ENCODE measurements at places on chromosomes 5 and 9. TPM values are rescaled to one million over a fixed set of nuclear protein-coding genes. Genes with fewer than 3 reads are reported as not detected.

- peak overlapping the region; percentile 97 for H3K27ac ChIP-seq
- DNase-seq = no peak
- H3K4me1 ChIP-seq = peaks cover 90% of the 10 kb centered on the region
- no peaks in the 10 kb centered on the region for H3K27me3 ChIP-seq
- peak overlapping the region; percentile 74 for H3K4me3 ChIP-seq
- peaks cover 40% of the 10 kb centered on the region for H3K36me3 ChIP-seq
Measured at GRCh38 chr5:119339965-119340364, 15.9 kb upstream of the TNFAIP8 start.

CDK5RAP2 gene
- 51.7 TPM for total RNA-seq

- no peaks in the 10 kb centered on the region for H3K27me3 ChIP-seq
- H3K4me3 ChIP-seq = no peak overlapping the region
- DNase-seq = no peak
Measured at GRCh38 chr5:55865831-55866230, 14.7 kb downstream of the IL31RA start.

- no peaks in the 10 kb centered on the region for H3K27me3 ChIP-seq
- DNase-seq = peak; percentile 81
- peaks cover 19% of the 10 kb centered on the region for H3K36me3 ChIP-seq
- H3K4me1 ChIP-seq = peaks cover 58% of the 10 kb centered on the region
Measured at GRCh38 chr9:93098236-93098946, 2.4 kb downstream of the CARD19 start.

MEGF10 gene
- total RNA-seq = not detected

GRCh38 chr5:80921026-80921425 is 39.1 kb upstream of the RASGRF2 start:
- H3K4me1 ChIP-seq = peaks cover 9% of the 10 kb centered on the region
- no peaks in the 10 kb centered on the region for H3K27me3 ChIP-seq
- no peak overlapping the region for H3K4me3 ChIP-seq
- DNase-seq = no peak
- H3K36me3 ChIP-seq = no peaks in the 10 kb centered on the region

DNA sequence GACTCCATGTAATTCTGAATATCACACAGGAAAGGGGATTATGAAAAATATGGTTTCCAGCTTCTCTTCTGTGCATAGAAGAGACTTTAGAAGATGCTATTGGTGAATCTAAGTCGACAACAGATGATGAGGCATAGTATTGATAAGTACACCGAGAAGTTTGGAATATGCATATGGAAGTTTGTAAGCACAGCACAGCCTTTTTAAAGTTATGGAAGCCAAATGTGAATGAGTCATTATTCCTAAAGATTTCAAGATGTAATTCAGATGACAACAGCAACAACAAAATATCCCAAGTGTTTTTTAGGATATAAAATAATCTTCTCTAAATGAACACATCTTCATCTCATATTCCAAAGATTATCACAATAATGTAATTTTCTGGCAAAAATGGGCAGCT is 1723.3 kb downstream of the EFNA5 start:
- H3K27me3 ChIP-seq = no peaks in the 10 kb centered on the region
- H3K36me3 ChIP-seq = no peaks in the 10 kb centered on the region
- no peaks in the 10 kb centered on the region for H3K4me1 ChIP-seq
- DNase-seq = no peak
- H3K27ac ChIP-seq = no peak overlapping the region
- H3K4me3 ChIP-seq = no peak overlapping the region

Data from activated naive CD8-positive, alpha-beta T cell treated with anti-CD3 and anti-CD28 coated beads for 36 hours (primary cell).